ENCODE measurements at places on chromosomes 13 and 19. TPM values are rescaled to one million over a fixed set of nuclear protein-coding genes. Genes with fewer than 3 reads are reported as not detected.

The CDKN2D gene
- total RNA-seq: 8.5 TPM

The DACH1 gene
- total RNA-seq: not detected

The ZNF728 gene
- not detected for total RNA-seq

The KLK12 gene
- not detected for total RNA-seq

The CD22 gene
- 15.4 TPM for total RNA-seq

The SLITRK5 gene
- 0.17 TPM for total RNA-seq

The TMPRSS9 gene
- total RNA-seq: 0.44 TPM

The PINLYP gene
- total RNA-seq: not detected

The OR7C1 gene
- total RNA-seq: not detected

The TEX101 gene
- total RNA-seq: not detected

The SYNGR4 gene
- 0.20 TPM for total RNA-seq

The RNF113B gene
- not detected for total RNA-seq

The AP1M2 gene
- 48.7 TPM for total RNA-seq

The MCF2L gene
- 3.4 TPM for total RNA-seq

The STOML3 gene
- not detected for total RNA-seq

The ZNF541 gene
- total RNA-seq: not detected

The TUBA3C gene
- not detected for total RNA-seq

Data from Caki2 (cell line).